ENCODE measurements at places on chromosomes 11 and 22.

DNA sequence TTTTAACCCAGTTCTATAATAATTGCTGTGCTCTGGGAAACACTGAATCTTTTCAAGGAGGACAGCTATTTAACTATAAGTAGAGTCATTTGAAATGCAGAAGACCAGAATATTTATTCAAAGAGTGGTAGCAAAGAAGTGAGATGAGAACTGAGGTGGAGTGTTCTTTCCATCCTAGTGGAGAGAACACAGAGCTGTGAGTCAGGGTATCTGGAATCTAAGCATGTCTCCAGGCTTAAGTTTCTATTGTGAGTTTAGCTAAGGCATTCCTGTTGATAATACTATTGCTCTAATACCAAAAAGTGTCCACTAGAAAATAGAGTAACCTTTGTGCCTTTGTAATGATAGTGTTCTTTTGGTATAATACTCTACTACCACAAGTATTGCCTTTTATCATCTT, 32.4 kb downstream of the JAM3 start:
- no peak for DNase-seq

DNA sequence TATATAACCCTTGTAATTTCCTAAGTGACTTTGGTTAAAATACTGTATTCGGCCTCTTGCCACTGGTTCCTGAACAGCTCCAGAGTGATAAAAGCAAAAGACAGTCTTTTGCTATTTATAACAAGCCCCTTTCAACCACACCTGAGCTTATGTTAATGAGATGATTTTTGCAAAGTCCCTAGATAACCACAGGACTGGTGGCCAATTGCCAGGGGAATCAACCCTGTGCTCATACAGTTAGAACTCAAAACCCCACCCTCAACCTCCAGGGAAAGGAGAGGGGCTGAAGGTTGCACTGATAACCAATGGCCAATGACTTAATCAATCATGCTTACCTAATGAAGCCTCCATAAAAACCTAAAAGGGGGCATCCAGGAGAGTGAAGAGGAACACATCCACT, 77.9 kb downstream of the SIK3 start:
- no peak for DNase-seq

DNA sequence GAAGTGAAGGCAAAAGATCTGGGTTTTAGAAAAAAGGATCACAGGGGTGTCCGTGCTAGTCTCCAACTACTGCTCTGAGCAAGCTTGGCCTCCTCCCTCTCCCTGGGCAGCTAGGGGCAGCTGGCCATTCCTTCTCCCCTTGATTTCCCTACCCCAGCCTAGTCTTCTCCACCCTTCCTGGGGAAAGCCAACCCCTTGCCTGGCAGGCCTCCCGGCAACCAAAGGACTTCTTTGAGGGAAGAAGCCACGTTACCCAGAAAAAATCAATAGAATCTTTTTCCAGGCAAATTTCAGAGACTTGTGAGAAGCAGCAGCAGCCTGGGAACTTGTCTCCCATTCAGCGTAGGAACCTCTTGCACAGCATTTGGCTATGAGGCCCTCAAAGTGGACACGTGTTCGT, 91.5 kb downstream of the MIAT start:
- no peak for DNase-seq

GRCh38 chr11:45754261-45754709, 50.7 kb upstream of the SLC35C1 start:
- no peak for DNase-seq

DNA sequence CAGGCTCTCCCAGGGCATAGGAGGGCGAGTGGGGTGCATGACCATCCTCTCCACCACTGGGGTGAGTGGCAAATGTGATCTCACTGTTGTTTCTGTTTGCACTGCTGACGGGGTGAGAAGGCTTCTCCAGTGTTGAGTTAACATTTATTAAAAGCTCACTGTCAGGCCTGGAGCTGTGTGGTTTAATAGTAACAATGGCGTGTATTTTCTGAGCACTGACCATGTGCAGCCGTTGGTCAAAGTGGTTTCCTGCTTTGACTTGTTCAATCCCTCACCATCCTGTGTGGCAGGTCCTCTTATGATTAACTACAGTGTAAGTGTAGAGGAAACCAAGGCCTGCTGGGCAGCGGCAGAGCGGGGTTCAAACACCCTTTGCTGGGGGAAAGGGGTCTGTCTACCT, 4.4 kb downstream of the A4GALT start:
- DNase-seq, result no peak

GRCh38 chr11:126719740-126720139, 280.8 kb downstream of the KIRREL3 start:
- no peak for DNase-seq

GRCh38 chr11:95289378-95290101, 58.5 kb upstream of the SESN3 start:
- no peak for DNase-seq

Measured in effector CD4-positive, alpha-beta T cell (primary cell).